CD4-positive, alpha-beta T cell treated with Interleukin-12 subunit alpha and Interleukin-12 subunit beta, for 1 hour (primary cell): ENCODE measurements at places on chromosomes 5 and 9.

DNA sequence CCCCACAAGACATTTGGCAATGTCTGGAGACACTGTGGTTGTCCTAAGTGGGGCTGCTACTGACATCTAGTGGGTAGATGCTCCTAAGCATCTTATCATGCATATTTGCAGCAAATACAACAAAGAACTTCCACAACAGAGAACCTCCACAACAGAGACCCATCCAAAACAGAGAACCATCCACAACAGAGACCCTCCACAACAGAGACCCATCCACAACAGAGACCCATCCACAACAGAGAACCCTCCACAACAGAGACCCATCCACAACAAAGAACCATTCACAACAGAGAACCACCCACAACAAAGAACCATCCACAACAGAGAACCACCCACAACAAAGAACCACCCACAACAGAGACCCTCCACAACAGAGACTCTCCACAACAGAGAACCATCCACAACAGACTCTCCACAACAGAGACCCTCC is 32.8 kb downstream of the ARPC5L start:
- peak; percentile 64 for DNase-seq

- DNase-seq = no peak
Measured at GRCh38 chr5:67746103-67746502, 469.5 kb upstream of the PIK3R1 start.

GRCh38 chr9:2193552-2193951 is 178.4 kb downstream of the SMARCA2 start:
- DNase-seq = no peak

DNA sequence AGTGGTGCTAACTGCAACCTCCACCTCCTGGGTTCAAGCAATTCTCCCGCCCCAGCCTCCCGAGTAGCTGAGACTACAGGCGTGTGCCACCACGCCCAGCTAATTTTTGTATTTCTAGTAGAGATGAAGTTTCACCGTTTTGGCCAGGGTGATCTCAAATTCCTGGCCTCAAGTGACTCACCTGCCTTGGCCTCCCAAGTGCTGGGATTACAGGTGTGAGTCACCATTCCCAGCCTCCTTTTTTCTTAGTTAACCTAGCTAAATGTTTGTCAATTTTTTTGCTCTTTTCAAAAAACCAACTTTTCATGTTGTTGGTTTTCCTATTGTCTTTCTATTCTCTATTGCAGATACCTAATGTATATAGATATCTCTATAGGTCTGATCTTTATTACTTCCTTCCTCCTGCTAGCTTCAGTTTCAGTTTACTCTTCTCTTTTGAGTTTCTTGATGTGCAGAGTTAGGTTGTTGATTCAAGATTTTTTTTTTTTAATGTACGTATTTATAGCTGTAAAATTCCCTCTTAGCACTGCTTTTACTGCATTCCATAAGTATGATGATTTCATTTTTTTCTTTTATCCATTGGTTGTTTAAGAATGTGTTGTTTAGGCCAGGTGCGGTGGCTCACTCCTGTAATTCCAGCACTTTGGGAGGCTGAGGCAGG is 32.9 kb downstream of the FGD3 start:
- DNase-seq = no peak

GRCh38 chr5:57209316-57210040 is 35.6 kb downstream of the GPBP1 start:
- DNase-seq = no peak

GRCh38 chr9:75089373-75089766 is 1.1 kb downstream of the OSTF1 start:
- no peak for DNase-seq

- no peak for DNase-seq
Measured at GRCh38 chr9:137838576-137838975, 39.0 kb upstream of the CACNA1B start.

- DNase-seq = no peak
Measured at GRCh38 chr9:91148306-91148705, 213.4 kb downstream of the AUH start.

DNA sequence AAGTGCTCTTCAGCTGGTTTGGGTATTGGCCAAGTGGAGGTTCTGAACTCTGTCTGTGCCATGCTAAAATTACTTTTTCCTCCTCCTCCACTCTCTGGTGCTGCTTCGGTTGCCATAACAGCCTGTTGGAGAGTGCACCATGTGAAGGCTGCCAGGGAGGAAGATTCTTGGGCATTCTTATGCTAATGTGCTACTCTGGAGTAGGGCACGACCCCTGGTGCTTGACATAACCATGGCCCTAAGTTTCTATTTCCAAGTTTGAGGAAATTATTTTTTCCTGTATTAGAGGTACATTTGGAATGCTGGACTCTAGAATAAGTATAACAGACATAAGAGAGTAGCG is 111.6 kb downstream of the ARHGAP26 start:
- no peak for DNase-seq

DNA sequence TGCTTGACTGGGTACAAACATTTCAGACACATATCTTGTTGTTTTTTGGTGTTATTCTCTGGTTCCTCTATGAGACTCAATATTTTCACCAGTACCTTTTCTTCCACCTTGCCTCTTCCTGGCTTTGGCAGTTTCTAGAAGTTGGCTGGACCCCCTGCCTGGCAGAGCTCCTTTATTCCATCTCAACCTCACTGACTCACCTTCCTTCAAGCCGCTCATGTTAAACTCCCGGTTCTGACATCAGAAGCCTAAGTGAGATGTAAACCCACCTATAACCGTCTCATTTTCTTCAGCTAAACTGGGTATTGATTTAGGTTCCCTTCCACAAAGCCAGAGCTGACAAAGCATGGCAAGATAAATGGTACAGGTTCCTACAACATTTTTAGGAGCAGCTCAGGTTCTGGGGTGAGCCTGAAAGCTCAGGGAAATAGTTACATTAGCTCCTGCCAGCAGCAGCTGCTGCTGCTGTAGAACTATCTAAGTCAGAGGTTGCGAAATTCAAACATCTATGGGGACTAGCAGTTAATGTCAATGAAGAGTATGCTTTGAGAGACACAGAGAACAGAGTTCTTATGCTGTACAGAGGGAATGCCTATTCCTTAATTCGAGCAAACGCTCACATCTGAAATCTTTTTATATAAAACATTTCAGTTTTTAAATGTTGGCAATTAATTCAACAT is 197.1 kb upstream of the NR3C1 start:
- DNase-seq = no peak

GRCh38 chr5:5156471-5157082 is 16.4 kb downstream of the ADAMTS16 start:
- no peak for DNase-seq

GRCh38 chr5:121667292-121667691 is 184.4 kb upstream of the FTMT start:
- DNase-seq = no peak

DNA sequence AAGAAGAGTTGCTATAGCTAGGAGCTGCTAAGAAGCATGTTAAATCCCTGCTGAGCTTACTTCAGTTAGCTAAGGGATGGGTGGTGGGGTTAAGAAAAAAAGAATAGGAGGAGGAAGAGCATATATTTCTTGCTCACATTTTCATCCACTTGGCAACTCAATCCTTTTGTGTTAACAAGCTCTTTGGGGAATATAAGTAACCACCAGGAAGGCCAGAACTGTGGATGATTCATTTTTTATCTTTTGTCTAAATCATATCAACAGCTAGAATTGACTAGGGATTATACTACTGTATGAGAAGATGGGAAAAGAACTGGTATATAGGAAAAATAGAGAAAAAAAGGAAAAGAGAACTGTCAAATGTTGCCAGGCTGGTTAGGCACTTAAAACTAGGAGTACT is 555.3 kb upstream of the ARRDC3 start:
- DNase-seq = no peak

DNA sequence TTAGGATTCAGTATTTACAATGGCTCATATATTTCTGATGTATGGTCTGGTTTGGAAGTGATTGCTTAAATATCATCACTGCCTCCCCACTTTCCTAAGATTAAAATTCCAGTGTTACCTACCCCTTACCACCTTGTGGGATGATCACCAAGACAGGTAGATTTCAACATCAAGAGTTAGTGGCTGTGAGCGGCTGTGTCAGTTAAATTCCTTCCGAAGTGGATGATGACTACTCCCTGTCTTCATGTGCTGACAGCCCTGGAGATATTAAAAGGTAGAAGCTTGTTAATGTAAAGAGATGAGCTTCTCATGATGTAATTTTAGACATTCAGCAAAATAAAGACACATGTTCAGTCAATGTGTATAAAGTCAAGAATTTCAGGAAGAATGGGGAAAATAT is 4.2 kb downstream of the ITGA2 start:
- no peak for DNase-seq

DNA sequence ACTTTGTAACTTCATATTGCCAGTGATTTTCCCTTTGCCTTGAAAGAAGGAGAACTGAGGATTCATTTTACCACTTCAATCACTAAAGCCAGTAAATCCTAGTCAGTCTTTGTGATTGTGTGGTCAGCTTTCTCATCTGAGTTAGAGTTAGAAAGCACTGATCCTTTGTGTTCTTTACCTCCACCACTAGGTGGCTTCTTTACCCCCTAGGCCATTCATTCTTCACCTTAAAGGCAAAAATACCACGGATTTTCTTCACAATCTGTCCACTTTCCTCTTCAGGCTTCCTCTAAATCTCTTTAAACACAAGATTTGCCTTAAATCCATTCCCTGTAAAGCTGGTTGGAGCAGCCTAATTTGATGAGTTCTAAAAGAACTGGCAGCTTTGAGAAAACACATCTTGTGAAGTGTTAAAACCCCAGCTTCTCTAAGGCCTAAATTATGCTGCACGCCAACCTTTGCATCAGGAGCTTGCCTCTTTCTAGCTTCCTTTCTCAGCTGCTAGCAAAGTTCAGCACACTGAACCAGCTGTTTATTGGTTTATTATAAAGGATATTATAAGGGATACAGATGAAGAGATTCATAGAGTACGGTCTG is 20.4 kb downstream of the BDP1 start:
- peak; percentile 18 for DNase-seq

GRCh38 chr5:92064993-92065392 is 681.9 kb upstream of the ARRDC3 start:
- no peak for DNase-seq

DNA sequence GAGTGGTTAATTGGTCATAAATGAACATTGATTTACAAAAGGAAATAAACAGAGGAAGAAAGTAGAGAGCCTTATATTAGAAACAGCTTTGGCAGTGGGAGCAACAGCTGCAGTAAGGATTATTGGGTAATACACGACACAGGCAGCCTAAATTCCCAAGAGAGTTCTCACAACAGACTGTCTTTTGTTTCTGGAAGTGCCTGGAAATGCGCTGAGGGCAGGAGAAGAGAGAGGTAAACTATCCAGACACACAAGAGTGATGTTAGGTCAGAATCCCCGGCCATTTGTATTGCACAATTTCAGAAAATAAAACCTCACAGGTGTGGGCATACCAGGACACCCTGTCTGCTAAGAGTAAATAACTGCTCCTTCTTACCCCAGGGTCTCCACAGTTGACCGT is 450.4 kb upstream of the CTNND2 start:
- no peak for DNase-seq

GRCh38 chr9:69027355-69028097 is 8.0 kb upstream of the FXN start:
- DNase-seq = peak; percentile 65

DNA sequence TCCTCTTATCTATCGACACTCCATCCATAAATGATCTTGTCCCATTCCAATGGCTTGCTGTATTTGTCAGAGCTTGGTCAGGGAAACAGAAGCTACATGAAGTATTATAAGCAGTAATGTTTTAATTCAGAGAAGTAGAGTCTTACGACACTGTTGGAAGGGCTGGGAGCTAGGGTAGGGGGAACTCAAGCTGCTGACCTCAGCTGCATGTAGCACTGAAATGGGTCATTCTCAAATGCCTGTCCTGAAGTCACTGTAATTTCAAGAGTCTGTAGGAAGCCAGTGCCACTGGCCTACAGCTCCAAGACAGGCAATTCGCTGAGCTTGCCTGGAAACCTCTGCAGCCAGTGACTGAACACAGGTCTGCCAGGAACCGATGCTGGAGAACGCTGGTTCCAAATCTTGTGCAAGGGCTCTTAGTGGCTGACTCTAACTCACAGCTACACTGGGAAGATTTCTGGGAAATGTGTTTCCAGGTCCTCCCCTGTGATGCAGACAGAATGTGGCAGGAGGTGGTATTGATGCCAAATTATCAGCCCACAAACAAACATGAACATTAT is 532.4 kb downstream of the CCDC171 start:
- no peak for DNase-seq

DNA sequence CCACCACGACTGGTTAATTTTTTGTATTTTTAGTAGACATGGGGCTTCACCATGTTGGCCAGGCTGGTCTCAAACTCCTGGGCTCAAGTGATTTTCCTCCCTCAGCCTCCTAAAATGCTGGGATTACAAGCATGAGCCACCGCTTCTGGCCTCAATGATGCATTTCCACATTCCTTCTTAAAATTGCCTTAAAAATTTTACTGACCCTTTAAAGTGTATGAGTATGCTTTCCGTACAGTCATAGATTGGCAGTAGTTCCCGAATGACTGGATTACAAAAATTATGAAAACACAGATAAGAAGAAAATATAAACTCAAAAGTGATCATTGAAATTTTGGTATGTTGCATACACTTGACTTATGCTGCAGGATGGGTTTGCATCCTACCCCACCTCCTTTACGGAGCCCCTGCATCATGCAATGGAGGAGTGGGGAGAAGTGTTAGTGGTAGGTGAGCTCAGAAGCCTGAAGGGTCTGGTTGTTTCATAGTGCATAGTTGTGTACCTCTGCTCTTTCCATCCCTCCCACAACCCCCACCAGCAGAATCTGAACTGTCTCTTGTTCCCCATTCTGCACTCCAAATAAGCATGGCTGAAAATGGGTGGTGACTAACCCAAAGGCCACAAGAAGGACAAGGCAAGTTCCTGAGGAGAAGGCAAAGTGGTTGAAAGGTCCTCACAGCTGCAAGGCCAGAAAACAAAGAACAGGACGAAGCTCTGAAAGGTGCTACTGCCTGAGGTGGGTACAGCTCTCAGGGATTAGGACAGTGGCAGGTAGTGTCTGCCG is 26.8 kb downstream of the ANKRD55 start:
- no peak for DNase-seq
